Stimulated activated CD4-positive, alpha-beta T cell treated with anti-CD3 and anti-CD28 coated beads, Interleukin-12 subunit alpha, Interleukin-12 subunit beta, amount 100 ng/mL, for 48 hours (primary cell): ENCODE measurements at places on chromosomes 16 and 17.

DNA sequence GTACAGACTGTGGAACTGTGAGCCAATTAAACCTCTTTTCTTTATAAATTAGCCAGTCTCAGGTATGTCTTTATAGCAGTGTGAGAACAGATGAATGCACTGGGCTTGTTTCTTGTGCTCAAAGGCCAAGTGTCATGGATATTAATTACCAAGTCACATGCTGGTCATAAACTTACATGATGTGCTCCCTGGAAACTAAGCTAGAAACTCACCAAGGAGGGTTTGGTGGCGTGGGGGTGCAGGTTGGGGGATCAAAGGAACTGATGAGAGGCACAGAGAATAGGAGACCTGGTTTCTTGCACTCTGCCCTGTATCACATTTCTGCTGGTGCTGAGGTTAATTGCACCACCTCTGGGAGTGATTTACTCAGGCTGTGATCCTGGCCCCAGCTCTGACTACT, 31.2 kb upstream of the TMC5 start:
- DNase-seq, result no peak

DNA sequence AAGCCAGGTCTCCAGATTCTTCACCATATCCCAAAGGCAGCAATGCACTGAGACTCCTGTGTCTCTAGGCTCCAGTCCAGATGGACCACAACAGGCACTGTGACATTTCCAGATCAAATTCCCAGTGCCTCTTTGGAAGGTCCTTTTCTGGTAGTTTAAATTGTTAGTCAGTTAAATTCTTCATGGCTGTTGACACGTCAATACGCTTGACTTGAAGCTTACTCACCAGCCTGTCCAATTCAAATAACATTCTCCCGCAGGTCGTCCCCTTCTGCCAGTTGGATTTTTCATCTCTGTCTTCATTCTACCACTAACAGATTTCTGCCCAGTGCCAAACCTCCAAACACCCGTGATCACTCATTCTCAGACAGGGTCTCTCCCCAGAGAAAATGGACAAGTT, 86.7 kb downstream of the SHISA9 start:
- DNase-seq, result no peak

DNA sequence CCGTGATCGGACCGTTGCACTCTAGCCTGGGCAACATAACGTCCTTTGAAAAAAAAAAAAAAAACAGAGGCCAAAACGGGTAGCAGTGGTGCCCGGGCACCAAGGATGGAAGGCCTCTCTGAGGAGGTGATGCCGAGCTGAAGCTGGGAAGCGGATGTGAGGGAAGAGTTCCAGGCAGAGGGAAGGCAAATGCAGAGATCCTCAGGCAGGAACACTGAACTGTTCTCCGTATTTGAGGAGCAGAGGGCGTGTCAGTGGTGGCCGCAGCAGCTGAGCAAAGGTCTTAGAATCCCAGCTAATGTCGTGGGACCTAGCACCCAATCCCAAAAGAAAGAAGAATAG, 656 bp upstream of the KCTD13 start:
- no peak for DNase-seq

- no peak for DNase-seq
Measured at GRCh38 chr17:49548506-49549310, 27.0 kb upstream of the NXPH3 start.

DNA sequence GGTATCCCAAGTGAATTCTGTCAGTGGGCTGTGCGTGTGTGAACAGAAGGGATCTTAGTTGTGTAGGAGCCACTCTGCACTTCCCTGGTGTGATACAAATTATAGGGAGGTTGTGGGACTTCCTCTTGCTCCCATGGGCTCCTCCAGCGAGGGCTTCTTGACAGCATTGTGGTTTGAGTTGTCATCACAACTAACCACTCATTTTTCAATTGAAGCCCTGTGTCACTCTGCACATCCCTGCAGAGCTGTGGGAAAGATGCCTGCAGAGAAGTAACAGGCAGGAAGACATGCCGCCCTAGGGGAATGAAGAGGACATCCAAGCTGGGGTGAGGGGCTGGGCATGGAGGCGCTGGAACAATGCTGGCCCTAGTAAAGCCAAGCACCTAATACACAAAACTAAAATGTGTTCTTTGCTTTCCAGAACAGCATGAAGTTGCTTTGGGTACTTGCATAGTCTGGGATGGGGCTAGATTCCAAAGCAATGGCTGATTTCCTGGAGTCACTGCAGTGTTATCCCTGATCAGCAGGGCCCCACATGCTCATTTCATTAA, 692.5 kb downstream of the TOX3 start:
- DNase-seq, result no peak

- no peak for DNase-seq
Measured at GRCh38 chr17:81143200-81143527, 22.1 kb upstream of the PVALEF start.

DNA sequence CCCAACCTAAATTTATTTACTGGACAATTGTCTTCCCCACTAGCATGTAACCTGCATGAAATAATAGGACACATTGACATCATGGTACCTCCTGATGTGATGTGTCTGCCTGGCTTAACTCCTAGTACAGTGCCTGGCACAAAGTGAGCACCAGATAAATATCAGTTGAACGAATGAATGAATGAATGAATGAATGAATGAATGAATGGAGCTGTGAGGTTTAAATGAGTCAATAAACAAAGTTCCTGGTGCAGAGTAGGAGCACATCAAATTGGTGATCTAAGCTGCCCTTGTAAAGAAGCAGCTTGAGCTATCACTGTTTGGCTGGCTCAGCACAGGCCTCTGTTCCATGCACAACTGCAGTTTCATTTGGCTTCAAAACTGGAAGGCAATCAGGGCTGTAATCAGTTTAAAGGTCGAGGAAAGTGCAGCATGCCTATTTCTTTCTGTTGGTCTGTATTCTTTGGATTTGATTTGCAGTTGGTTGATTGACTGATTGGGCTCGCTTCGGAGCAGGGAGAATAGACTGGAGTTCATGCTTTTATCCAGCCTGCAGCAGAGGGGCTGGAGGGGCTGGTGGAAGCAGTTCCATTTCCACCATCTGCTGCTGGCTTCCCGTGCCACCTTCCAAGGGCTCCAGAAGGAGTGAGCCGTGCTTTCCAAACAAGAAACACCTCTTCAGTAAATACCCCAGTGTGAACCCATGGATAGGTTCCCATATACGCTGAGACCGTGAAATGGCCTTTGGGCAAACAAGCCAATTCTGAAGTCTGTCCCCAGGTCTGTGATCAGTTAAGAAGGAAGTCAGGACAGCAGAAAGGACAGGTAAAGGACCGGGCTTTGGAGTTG, 54.6 kb downstream of the GPRC5B start:
- no peak for DNase-seq

- DNase-seq, result no peak
Measured at GRCh38 chr17:75765981-75766380, 989 bp upstream of the GALK1 start.

DNA sequence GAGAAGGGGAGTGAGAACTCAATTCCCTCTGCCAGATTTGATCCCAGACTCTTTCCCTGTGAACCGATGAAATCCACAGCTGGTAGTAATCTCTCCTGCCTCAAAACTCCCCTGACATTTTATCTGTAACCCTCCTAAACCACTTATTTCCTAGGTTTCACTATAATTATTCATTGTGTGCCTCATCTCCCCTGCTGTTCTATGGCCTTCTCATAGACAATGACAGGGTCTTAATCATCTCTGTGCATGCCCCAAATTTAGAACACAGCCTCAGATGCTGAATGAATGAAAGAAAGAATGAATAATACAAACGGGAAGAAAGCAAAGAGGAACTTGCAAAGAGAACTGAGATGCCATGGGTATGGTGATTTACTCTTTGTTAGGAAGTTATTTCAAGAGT, 451.1 kb downstream of the HS3ST3B1 start:
- DNase-seq, result no peak

DNA sequence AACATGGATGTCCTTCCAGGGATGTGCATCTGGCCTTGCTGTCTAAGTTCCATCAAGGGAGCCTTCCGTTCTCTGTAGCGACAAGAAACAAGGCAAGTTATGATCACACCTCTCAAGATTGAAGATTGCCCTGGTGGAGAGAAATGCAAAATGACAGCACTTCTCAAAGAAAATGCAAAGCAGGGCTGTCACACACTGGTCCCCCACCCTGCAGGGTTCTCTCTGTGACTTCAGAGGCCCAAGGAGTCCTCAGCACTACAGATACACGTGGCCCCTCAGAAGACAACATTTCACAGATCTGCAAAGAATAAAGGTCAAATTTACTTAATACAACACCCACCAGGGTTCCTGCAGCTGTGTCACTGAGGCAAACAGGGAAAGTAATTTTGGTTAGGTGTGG, 60.7 kb upstream of the TEX2 start:
- no peak for DNase-seq

DNA sequence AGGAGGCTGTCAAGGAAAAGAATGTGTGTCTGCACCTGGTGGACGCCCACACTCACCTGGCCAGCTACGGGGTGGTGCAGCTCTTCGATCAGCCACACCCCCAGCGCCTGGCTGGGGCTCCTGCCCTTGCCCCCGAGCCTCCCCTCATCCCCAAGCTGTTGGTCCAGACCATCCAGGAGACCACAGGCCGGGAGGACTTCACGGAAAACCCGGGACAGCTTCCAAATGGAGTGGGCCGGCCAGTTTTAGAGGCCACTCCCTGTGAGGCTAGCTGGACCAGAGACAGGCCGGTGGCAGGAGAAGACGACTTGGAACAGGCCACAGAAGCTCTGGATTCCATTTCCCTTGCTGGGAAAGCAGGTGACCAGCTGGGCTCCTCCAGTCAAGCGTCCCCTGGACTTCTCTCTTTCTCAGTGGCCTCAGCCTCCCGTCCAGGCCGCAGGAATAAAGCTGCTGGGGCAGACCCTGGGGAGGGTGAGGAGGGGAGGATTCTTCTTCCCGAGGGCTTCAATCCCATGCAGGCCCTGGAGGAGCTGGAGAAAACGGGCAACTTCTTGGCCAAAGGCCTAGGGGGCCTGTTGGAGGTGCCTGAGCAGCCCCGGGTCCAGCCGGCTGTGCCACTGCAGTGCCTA, 2.2 kb downstream of the WDR81 start:
- no peak for DNase-seq

DNA sequence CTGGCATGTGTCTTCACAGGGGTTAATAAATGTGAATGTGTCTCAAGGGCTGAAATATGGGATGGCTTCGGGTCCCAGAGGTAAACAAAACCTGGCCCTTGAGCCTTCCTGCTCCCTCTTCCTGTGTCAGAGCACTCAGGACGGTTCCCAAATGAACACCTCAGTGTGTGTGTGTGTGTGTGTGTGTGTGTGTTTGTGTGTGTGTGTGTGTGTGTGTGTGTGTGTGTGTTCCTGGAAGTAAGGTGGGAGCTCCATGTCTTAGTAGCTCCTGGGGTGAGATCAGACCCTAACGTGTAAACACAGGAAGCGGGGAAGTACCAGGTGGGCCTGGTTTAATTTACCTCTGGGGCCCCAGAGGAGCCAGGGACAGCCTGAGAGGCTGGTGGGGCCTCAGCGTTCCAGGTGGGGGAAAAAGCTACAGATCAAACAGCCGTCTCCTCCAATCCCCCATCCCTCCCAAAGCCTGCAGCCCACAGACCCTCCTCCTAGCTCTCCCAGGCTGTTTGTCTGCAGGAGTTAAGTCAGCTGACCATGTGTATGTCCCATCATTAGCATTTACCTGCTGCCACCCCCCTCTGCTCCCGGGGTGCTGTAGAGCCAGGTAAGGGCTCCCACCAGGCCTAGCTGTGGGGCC, 6.1 kb downstream of the KIF19 start:
- DNase-seq, result no peak

GRCh38 chr16:21156767-21157467, 1.6 kb upstream of the LDAF1 start:
- DNase-seq, result no peak

GRCh38 chr17:78072961-78073360, 55.6 kb downstream of the TMC6 start:
- DNase-seq, result no peak

DNA sequence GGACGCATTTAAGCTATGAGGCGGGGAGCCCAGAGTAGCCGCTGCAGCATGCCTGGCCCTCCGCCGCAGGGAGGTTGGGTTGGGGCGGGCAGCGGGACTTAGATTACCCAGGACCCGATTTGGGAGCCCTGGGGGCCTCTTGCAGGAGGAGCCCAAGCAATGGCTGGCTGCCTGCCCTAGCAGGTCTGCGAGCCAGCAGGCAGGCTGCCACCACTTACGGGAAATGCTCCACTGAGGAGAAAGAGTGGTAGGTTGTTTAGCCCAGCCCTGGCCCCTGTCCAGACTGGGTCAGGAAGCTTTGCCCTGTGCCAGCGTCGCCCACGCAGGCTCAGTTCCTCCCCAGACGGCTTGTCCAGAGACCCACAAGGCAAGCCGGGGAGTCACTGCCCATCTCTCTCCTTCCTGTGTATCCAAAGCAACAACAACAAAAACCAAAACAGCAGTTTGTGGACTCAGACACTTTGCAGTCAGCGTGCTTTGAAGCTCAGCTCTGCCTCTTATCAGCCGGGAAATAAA, 10.3 kb upstream of the TVP23A start:
- DNase-seq, result no peak
